ENCODE measurements at places on chromosomes 11 and 22.

- no peak for DNase-seq
These were observed 14.9 kb downstream of the EIF4ENIF1 start for GRCh38 chr22:31474743-31475142.

- peak; percentile 69 for DNase-seq
These were observed at the start of gene CECR2 for GRCh38 chr22:17369439-17370025. Gene CECR2, plus strand, starts transcription at chr22:17369460. Its CDS starts 324 bp downstream, at chr22:17369784.

- DNase-seq, result no peak
These were observed 9.4 kb downstream of the DRAP1 start for GRCh38 chr11:65928667-65929066.

GRCh38 chr11:130209954-130210854 is 50.6 kb downstream of the ST14 start:
- no peak for DNase-seq

GRCh38 chr11:74138021-74138420 is 32.8 kb downstream of the C2CD3 start:
- no peak for DNase-seq

- DNase-seq, result no peak
These were observed 734 bp upstream of the TMEM123 start for GRCh38 chr11:102453302-102453695.

DNA sequence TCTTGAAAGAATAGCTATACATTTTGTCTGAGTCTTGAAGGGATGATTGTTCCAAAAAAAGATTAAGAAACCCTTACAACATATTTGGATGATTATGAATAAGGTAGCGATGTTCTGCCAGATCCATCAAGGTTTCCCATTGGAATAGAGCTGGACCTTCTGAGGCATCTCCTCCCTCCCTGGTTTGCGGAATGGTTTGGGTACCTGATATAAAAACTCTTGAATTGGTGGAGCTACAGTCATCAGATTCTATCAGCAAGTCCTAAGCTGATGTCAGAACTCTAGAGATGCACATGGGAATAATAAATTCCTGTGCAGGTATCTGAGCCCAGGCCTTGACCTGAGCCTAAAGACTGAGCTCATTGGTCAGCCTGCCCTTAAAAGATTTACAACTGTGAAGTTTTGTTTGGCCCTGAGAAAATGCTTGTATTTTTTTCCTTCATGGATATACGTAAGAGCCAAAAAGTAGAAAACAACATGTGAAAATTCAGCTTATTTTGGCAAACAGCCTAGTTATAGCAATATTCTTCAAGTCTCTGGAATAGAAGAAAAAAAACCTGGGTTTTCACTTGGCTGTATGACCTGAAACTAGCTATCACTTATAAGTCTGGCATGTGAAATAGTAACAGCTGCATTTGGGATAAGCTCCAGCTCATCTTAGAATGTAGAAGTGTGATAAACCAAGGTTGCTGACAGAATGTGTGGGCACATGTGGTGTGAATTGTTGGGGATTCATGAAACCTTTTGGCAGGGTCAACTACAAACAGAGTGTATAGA is 265.7 kb upstream of the CTSC start:
- DNase-seq, result no peak

- DNase-seq, result no peak
These were observed 1.6 kb downstream of the PRDM11 start for GRCh38 chr11:45147891-45148675.

DNA sequence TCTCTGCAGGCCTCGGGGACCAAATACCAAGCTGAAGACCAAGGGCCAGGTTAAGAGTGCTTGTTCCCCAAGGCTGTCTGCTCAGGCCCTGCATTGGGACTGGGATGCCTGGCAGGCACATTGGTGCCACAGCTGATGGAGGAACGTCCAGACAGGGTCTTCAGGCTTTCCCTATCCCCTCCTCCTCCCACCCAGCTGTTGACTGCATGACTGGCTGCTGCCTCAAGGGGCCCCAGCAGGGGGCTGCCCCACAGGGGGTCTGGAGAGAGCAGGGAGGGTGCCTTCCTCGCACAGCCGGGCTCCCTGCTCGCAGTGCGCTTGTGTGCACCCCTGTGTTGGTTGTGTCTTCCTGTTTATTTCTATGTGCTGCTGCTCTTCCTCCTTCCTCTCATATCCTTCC is 9.9 kb downstream of the RCOR2 start:
- no peak for DNase-seq

- DNase-seq, result no peak
These were observed 35.6 kb downstream of the TPCN2 start for GRCh38 chr11:69084371-69084770.

DNA sequence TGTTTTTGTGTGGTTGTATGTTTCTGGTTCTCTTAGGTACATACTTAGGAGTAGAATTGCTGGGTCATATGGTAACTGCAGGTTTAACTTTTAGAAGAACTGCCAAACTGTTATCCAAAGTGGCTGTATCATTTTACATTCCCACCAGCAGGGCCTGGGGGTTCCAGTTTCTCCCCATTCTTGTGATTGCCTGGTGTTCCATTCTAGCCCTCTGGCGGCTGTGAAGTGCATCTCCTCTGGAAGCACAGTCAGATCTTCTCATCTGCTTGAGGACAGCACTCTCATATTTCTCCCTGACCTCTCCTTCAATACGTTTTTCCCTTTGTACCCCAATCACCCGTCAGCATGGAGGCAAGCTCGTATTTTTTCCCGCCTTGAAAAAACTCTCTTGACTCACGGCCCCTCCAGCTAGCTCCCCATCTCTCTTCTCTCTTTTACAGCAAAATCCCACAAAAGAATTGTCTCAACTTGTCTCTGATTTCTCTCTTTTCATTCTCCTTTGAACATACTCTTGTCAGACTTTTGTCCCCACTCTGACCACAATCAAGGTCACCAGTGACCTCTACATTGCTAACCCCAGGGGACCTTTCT is 56.8 kb upstream of the THY1 start:
- peak; percentile 53 for DNase-seq

- peak; percentile 23 for DNase-seq
These were observed 30.1 kb downstream of the IGHMBP2 start for GRCh38 chr11:68933605-68934320.

All from GM13977 (cell line).